Left lobe of liver (tissue), 2 donors: ENCODE measurements at places on chromosomes 6 and 20. TPM values are rescaled to one million over a fixed set of nuclear protein-coding genes. Genes with fewer than 3 reads are reported as not detected.

DNA sequence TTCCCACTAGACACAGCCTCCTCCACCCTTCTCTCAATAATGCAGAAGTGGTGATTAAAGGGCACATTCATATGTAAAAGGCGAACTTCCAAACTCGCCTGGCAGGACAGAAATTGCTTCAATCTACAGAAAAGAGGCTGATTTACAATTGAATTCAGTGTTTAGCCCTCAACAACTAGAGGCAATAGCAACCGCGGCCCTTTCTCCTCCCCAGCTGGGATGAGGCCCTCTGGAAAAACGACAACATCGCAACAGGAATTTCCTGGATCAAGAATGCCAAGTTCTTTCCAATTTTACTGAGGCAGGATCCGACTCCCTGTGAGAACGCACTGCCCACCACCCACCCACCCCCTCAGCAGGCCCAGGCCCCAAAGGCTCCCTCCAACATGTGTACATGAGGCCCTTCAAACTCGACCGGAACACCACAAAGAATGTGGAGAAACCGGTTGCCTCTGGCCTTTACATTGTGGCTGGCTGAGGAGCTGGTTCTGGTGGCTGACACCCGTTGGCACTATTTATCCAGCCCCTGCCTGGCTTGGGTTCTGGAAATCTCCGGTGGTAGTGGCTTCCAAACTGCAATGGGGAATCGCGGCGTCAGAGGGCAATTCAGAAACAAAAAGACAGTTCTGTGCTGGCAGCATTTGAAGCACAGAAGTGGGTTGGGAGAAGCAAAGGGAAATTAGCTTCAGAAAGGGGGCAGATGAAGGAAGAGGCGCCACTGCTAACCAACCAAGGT is 36.8 kb downstream of the ZMYND8 start:
- DNase-seq, result no peak

GRCh38 chr6:52098721-52099120 is 11.3 kb upstream of the PKHD1 start:
- no peak for DNase-seq

DNA sequence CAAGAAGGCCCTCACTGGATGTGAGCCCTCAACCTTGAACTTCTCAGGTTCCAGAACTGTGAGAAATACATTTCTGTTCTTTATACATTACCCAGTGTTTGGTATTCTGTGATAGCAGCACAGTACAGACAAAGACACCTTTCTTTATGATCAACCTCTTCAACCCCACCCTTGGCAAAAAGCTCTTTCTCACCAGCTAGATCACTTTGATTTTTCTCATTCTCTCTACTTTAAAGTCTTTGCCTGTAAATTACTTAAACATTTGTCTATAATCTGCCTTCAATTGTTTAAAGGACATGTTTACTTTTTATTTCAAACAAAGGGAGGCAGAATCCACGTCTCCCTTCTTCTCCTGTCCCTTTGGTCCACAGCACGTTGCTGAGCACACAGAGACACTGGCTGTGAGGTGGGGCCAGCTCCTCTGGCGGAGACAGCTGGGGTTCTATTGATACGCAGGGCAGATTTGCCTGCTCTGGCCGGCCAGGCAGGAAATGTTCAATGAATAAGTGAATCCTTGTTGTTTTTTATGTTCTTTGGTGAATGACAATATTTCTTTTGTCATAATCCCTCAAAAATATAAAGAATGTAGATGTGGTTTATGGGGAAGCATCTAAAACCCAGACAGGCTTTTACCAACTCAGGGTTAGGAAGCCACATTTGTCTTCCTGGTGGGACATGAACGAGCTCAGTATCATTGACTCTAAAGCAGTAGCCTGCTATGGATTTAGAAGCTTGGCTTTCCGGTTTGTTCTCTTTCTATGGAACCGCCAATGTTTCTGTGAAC is 52.9 kb downstream of the NEDD9 start:
- DNase-seq, result no peak

DNA sequence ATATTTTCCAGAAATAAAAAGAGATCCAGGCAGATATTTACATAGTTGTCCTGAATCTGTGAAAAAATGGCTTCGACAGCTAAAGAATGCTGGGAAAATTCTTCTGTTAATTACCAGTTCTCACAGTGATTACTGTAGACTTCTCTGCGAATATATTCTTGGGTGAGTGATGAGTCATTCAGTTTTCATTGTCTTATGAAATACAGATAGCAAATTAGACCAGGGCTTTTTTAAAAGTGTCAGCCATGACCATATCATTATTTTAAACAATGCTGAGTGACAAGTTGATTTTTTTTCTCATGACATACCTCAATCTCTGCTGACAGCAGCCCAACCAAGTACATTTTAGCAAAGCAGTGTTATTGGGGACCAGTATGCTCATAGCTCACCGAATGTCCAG is 32.8 kb downstream of the TSPYL4 start:
- no peak for DNase-seq

DNA sequence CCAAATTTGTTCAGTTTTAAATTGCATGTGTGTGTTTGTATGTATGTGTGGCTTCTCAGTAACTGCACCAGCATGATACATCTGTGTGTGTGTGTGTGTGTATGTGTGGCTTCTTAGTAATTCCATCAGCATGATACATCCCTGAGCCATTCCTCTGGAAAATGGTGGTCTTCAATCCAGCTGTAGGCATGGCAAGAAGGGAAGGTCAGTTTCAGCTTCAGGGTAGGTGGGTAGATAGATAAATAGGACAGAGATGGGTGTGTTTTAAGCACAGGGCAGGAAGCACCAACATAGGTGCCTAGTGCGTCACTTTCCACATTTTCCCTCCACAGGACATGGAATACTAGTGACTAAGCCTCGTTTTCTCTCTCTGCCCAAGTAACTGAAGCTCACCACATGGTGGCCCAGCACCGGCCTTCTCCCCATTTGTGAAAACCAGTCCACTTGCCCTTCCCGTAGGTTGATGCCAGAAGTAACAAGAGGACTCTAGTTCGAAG is 82.9 kb downstream of the RPP40 start:
- DNase-seq, result no peak

Gene TP53TG5
- not detected for total RNA-seq

Gene PPP1R16B
- total RNA-seq, result 1.7 TPM

Gene IYD
- 28.2 TPM for total RNA-seq

Gene EDN1
- total RNA-seq, result 0.33 TPM

Gene CAPN11
- total RNA-seq, result 0.18 TPM
